T-helper 9 cell (primary cell): ENCODE measurements at places on chromosomes 3 and 15.

GRCh38 chr3:14145670-14146380 is 21.0 kb downstream of the TMEM43 start:
- DNase-seq, result no peak

- DNase-seq, result no peak
Measured at GRCh38 chr3:137103739-137104138, 146.0 kb downstream of the IL20RB start.

DNA sequence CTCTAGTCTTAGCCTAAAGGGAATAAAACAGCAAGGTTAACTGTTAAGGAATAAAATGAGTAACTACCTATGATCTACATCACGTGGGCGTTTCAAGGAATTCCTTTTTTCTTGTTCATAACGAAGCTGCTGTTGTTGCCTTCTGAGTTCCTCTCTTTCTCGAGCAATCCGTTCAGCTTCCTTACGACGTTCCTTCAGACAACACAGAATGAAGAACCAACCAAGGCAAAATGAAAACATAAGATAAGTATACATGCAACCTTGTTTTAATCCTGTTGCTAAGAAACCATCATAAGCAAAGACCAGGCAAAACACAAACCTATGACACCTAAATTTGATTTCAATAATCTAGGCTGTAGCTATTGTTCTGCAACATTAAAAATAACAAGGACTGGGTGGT is 44.1 kb downstream of the SLTM start:
- DNase-seq, result no peak

DNA sequence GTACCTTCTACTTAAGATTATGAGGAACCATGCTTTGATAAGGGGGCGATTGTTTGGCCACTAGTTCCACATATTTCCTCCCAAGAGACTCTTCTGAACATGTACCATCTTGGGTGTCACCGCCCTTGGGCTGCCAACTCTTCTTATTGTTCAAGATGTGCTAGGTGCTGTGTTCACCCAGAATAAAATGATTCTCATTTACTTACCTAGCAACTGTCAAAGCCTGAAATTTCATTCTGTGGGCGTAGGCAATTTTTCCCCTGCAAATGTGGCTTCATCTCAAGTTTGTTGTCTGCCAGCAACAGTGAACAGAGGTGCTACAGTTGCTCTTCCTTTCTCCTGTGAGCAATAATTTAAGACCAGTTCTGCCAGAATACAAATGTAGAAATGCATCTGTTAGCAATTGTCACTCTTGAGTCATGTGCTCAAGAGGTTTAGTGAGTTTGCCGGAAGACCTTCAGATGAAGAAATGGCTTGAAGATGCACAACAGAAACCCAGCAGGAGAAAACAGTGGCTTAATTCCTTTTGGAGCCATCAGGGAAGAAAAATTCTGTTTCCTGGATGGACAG is 41.3 kb upstream of the RARB start:
- DNase-seq, result no peak

DNA sequence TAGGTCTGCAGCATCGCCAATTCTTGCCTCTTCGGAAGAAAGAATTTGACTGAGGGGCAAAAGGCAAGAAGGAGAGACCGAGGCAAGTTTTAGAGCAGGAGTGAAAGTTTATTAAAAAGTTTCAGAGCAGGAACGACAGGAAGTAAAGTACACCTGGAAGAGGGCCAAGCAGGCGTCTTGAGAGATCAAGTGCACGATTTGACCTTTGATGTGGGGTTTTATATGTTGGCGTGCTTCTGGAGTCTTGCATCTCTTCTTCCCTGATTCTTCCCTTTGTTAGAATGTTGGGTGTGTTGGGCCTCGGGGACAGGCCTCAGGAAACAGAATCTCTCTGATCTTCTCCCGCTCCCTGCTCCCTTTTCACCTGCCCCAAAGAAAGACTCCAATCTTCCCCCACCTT is 40.6 kb upstream of the FLNB start:
- no peak for DNase-seq

- no peak for DNase-seq
Measured at GRCh38 chr3:147941969-147942368, 532.8 kb downstream of the ZIC1 start.

DNA sequence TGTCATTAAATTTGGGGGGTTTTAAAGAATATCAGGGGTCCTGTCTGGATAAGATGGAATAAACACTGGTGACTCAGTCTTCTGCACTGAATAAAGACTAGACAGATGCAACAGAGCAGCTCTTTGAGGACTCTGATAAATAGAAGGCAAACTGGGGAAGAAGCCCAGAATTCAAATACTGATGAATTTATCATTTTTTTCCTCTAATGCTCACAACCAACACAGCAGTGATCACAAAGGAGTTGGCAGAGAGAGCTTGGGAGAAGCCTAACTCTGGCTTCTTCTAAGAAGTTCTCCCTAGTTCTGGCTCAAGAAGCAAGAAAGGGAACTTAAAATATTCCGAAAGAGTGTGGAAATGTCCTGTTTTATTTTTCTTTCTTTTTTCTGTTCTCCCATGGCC is 597.8 kb downstream of the FGF12 start:
- no peak for DNase-seq

DNA sequence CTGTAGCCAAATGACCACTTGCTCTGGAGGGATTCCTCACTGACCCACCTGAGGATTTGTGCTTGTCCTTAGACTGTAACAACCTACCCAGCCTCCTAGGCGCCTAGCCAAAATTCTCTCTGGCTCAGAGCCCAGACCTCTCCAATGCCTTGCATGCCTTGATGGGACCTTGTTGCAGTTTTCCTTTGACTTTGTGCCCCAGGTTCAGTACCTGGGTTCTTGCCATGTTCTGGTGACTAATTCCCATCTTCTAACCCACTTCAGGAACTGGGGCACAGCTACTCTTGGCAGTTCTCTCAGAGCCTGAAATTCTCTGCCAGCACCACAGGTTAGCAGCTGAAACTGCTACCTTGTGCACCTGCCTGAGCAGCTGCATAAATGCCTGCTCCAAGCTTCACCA is 27.0 kb upstream of the UBE3A start:
- DNase-seq, result no peak

DNA sequence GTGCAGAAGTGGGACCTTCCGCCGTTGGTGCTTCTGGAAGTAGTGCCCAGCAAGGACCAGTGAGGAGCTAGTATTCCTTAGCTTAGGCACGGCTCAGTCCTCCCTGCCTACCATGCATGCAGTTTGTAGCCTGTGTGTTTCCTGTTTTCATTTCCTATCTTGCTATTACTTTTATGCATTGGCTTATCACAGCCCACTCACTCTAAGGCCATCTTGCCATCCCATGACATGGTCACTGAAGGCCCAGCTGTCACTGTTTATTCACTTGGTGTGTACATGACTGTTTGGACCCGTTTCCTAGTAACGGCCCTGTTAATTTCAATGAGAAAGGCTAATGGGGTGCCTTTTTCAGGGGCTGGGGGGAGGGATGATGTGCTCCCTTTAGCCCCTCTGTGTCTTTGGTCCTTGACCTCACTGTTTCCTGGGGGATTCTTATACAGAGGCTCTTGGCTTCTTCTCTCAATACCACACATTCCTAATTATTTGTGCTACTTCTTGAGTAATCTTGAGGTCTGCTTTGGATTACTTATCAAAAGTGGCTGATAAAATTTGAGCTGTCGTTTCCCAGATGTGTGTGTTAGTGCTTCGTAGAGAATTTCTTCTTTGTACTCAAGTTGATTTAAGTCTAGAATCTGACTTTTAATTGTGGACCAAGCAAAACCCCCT is 24.5 kb upstream of the TRAK1 start:
- no peak for DNase-seq

GRCh38 chr15:57375827-57376695 is at the start of gene CGNL1:
CGNL1 (plus strand) TSS chr15:57376505; CDS start chr15:57438000, 61,495 bp downstream.
- no peak for DNase-seq

- no peak for DNase-seq
Measured at GRCh38 chr3:171266740-171267073, 193.5 kb downstream of the TNIK start.

DNA sequence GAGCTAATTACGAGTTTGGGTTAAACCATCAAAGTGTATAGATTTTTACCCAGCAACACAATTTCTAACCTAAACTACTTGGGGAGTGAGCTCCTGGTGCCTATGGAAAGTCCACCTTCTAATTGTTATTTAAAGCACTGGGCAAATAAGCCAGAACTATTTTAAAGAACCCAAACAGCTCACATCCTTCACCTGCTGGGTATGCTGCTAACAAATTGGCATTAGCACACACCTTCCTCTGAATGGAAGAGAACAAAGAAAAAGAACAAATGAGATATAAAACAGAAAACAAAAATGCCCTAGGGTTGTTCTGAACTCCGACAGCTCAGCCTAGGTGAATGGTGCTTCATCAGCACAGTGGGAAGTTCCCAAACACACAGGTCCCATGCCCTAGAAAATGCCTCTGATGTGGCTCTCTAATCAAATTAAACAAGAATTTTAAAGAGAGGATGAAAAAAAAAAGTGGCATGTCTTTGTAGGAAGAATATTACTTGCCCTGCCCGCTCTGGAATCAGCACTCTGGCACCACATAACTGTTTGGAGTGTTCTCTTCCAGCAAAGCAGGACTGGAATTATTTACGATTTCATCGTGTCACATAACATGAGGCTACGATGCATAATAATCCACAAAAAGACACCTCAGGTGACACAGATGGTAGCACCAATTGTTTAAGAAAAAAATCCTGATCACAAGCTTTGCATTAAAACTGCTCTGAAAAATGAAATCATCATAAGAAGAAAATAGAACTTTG is 334.4 kb downstream of the GBE1 start:
- DNase-seq, result no peak

- DNase-seq, result no peak
Measured at GRCh38 chr3:118577055-118577777, 457.4 kb downstream of the IGSF11 start.

DNA sequence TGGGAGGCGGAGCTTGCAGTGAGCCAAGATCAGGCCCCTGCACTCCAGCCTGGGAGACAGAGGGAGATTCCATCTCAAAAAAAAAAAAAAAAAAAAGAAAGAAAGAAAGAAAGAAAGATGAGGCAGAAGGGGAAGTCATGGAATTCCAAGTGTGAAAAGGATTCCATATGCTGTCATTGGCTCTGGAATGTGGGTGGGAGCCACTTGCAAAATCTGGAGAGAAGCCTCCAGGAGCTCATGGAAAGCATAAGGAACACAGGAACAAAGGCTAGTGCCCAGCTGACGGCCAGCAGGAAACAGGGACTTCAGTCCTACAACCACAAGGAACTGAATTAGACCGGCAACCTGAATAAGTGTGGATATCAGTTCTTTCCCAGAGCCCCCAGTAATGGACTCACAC is 12.5 kb upstream of the TRAK1 start:
- no peak for DNase-seq

DNA sequence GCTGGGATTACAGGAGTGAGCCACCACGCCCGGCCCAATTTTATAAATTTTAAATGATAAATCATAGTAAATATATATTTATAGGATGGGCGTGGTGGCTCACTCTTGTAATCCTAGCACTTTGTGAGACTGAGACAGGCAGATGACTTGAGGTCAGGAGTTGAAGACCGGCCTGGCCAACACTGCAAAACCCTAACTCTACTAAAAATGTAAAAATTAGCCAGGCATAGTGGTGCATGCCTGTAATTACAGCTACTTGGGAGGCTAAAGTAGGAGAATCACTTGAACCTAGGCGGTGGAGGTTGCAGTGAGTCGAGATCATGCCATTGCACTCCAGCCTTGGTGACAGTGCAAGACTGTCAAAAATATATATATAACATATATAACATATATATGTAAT is 26.4 kb downstream of the MFN1 start:
- no peak for DNase-seq
